Left hindlimb (tissue), 1 donor: ENCODE measurements at places on chromosomes 7 and 10.

DNA sequence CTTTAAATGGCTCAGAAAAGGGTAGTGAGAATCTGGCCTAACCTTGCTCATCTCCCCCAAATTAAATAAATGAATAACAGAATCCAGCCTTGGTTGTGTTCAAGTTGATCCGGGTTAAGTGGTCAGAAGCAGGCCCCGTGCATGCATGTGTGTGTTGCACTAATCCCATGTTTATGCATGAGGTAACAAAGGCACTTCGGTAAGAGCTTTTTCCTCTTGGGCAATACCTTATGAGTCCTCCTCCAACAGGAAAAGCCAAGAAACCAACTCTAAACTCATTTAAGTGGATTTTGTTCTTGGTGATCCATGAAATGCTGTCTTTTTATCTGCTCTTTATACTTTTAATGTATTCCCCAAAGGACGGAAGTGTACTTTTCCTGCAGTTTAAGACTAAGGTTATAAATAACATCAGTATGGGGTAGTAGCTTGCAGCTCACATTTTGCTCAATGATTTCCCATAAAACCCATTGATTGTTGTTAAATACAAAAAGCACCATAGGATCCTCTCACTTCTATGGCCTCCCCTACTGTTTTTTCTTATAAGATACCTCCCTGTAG lies 104.9 kb upstream of the YAE1 start:
- no peak for DNase-seq

DNA sequence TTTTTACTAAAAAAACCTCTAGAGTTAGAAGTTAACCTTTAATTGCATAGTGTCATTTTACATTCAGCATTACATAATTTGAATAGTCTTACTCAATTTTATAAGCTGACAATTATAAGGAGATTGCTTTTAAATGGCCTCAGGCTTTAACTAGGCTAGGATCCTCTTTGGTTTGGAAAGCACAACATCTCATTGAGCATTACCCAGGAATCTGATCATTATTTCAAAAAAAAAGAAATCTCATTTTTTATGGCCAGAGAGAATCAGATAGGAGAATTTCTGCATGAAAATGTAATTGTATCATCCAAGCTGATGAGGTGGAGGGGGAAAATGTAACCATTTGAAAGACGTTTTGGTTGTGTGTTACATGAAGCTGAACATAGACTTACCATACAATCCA lies 324.9 kb upstream of the POT1 start:
- DNase-seq = no peak

DNA sequence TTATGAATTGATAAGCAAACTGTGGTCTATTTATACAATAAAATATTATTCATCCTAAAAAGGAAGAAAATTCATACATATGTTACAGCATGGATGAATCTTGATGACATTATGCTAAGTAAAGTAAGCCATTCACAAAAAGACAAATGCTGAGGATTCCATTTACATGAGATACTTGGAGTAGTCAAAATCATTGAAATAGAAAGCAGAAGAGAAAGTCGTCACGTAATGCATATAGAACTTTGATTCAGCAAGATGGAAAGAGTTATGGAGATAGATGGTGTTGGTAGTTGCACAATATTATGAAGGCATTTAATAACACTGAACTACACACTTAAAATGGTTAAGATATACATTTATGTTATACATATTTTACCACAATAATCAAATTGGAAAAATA lies 309.7 kb upstream of the KLF6 start:
- no peak for DNase-seq

GRCh38 chr10:3398825-3399646 lies 226.5 kb upstream of the PITRM1 start:
- no peak for DNase-seq

DNA sequence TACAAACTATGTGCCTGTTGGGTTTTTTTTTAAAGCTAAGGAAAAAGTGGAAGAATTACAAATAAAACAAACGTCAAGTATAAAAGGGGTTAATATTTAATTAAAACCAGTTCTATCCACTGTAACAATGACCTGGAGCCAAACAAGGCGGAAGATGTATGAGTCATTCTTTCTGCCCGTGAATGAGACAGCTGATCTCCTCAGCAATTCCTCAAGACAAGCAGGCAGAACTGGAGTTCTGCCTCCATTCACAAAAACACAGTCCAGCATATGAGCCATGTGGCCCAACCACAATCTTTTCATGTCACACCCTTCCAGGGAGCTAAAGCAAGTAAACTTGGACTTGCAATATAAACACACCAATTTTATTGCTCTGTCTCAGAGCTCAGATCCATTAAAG lies 8.4 kb downstream of the ETV1 start:
- peak; percentile 71 for DNase-seq

DNA sequence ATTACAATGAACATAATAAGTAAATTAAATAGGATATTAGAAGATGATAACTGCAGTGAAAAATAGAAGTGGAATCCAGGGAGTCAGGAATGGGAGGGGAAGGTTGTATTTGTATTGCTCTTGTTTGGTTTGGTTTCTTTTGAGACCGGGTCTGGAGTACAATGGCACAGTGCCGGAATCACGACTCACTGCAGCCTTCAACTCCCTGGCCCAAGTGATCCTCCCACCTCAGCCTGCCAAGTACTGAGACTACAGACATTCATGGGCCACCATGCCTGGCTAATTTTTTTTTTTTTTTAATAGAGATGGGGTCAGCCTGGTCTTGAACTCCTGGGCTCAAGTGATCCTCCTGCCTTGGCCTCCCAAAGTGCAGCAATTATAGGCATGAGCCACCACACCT lies 59.9 kb upstream of the LRRC4 start:
- DNase-seq = no peak
